ENCODE measurements at places on chromosomes 2 and 18.

- DNase-seq: no peak
Measured at GRCh38 chr2:112765251-112765650, 842 bp upstream of the CKAP2L start.

DNA sequence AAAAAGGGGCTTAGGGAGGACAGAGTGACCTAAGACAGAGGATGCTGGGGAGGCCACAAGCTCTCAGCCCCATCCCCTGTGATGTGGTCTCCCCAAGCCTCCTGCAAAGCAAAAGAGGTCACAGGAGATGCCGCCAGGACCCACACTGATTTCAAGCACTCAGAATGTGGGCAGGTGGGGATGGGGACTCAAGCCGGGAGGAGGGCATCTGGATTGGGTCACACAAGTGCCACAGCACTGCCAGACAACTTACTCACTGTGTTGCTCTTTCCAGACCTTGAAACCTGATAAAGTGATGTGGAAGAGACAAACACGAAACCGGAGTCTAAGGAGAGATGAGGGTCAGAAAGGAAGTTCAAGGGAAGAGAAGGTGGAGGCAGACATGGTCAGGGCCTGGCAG, 95.7 kb downstream of the TTC32 start:
- DNase-seq: no peak

DNA sequence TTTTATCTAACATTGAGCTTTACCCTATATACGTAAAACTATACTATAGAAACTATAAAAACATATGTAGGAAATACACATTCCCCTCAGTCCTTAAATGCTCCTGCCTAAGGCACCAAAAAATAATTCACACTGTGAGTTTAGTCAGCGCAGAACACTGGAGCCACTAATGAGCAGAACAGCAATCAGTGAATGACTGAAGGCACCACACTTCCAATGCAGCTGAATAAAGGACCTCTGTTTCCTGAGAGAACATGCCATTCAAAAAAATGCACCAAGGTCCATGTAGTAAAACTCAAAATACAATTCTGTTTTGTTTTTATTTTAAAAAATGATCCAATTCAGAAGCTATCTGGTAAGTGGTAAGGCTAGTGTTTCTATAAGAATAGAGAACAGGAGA, 1280.6 kb upstream of the NRXN1 start:
- no peak for DNase-seq

DNA sequence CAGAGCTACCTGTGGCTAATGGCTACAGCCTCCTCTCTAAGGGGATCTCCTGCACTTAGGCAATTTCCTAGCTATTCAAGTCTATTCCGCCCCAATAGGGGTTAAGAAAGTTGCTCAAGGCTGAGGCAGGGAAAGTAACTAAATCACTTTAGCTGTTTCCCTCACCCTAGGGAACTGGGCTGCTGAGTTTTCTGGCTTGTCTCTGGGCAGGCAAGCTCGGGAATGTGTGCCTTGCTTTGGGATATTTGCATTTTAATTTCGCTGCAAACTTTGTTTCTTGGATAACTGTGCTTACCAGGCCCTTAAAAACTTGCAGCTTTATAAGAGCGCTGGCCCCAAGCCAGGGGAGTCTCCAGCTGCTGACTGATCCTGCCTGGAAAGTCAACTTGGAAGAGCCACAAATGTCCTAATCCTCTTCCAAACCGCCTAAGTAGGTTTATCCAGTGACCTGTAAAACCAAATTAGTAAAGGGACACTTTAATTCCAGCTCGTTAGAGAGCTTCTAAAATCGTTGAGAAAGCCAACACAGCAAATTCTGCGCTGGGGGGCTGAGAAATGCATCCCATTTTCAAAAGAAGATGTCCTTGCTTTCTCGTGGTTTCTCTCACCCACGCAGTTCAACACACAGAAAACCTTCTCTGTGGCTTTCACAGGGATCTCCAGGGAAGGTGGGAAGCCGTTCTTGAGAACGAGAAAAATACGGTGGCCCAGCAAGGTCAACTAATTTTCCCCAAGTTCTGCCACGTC, 59.5 kb upstream of the SP3 start:
- DNase-seq: peak; percentile 86

DNA sequence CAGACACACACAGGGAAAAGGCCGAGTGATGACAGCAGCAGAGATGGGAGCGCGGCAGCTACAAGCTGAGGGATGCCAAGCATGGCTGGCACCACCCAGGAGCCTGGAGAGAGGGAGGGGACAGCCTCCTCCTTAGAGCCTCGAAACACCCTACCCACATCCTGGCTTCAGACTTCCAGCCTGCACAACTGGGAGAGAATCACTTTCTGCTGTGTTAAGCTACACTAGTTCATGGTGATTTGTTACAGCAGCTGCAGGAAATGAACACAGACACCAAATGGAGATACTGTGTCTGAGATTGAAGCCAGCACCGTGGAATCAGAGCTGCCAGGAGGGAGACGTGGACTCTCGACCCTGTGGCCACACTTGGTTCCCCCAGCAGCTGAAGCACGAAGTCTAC, 27.5 kb upstream of the FOSL2 start:
- no peak for DNase-seq

GRCh38 chr18:1663879-1664705, 759.4 kb downstream of the ADCYAP1 start:
- peak; percentile 22 for DNase-seq

DNA sequence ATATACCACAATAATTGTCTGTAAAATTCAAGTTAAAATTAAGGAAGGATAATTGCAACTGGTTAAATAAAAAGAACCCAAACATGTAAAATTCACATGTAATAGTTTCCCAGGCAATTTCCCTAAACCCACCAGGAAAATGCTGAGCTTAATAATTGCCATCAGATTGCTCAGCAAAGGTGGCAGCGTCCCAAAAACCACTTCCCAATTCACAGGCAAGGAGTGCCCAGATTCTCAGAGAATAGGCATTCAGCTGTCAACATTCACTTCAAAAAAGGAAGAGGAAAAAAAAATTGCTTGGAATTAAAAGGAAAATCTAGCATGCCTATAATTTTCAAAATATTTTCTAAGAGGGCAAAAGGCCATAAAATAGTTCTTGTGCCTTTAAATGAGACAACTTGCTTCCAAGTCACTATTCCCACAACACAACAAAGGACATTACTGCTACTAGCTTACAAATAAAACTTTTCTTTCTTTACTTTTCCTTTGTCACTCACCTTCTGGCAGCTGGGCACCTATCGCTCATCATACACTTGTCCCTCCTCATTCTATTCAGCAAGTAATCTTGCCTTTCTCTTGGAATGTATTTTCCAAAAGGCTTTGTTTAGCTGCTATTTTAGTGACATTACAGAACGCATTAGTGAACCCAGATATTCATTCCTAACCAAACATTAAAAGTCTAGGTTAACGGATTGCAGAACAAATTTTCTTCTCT, 15.2 kb downstream of the SRBD1 start:
- DNase-seq: peak; percentile 95

GRCh38 chr2:99261242-99261641, 5.8 kb upstream of the LYG2 start:
- DNase-seq: no peak

DNA sequence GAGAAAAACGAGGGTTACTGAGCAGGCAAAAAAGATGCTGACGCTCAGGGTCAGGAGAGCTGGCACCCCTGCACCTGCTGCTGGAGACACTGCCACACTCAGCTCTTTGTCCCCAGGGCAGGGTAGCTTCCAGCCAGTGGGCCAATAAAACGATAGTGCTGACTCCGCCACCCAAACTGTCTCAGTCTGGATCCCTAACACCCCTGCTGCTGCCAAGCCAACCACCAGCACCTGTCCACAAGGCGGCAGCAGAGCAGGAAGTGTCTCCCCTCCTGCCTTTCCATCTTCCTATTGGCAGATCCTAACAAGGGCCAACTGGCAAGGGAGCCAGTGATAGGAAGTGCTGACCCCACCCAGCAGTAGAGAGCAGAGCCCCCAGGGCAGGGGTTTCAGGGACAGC, 531.5 kb upstream of the SALL3 start:
- no peak for DNase-seq

DNA sequence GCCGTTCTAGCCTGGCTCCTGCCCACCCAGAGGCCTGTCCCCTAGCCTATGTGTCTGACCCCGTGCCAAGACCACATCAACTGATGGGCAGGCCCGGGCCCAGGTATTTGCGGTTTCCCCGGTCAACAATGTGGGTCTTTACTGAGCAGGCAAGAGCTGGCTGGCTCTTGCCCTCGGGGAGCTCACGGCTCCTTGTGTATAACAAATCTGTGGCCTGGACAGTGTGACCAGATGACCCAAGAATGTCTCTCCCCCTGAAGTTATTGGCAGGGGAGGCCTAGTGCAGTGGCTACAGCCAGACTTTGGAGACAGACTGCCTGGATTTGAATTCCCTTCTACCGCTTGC, 179.6 kb downstream of the KLHL29 start:
- DNase-seq: peak; percentile 69

DNA sequence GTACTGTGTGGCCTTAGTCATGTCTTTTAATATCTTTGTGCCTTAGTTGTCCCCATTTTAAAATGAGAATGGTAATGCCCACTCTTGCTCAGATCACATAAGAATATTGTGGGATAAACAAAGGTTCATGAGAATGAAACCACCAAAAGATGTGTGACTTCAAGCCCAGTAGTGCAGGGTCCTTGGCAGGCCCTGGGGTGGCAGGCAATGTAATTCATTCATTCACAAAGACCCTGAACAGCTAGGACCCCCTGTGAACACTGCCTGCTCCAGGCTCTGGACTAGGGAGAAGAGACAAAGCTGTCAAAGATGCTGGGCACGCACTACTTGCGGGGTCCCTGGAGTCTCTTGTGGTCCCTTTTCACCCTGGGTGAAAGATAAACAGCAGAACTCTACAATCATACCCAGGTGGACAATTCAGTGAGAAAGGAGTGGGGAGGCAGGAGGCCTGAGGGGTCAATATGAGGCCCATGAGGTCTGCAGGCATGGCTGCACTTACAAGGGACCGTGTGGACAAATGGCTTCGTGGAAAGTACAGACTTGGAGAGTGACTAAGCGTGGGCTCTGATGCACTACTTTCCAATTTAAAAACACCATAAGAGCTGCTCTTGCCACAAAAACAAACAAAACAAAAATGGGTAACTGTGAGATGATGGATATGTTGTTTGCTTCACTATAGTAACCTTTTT, 136.1 kb downstream of the SMAD7 start:
- no peak for DNase-seq

DNA sequence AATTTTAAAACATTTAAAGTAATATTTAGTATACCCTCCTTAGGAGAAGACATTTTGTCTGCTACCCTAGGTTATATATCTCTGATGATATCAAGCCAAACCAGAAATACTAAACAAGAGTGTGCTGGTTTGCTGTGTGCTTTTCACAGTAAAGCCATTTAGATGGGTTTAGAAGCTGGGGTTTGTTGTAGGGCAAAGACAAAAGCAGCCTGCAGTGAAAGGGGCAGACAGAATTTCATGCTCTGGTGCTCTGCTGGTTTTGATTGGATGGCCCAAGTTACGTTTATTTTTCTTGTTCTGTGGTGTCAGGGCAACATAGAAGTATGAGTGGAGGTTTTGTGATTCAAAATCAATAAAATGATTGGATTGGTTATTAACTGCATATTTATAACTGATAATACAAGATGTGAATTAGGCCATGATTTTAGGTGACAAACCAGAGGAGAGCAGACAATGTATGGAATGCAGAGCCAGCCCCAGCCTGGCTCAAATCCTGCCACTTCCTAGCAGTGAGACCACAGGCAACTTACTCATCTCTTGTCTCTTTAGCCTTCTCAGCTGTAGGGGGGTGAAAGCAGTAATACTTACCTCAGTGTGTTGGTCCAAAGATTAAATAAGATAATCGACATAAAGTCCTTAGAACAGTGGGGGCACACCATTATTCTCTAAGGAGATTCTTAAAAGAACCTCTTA, 30.9 kb upstream of the IER3IP1 start:
- peak; percentile 5 for DNase-seq

DNA sequence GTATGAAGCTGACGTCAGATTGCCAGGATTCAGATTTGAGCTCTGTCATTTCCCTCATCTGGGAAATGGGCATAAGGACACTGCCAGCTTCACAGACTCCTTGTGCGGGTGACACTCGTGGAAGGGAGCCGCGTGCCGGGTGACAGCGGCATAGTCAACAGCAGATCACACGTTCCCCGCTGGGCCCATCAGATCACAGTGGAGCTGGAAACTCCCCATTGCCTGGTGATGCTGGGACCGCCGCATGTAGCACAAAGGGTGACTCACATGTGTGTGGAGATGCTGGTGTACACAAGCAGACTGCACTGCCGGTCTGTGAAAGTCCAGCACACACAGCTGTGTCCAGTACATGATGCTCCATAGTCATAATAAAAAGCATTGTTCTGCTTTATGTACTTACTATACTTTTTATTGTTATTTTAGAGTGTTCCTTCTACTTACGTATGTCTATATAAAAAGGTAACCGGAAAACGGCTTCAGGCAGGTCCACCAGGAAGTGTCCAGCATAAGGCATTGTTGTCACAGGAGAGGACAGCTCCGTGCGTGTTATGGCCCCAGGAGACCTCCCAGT, 31.8 kb downstream of the SALL3 start:
- no peak for DNase-seq

DNA sequence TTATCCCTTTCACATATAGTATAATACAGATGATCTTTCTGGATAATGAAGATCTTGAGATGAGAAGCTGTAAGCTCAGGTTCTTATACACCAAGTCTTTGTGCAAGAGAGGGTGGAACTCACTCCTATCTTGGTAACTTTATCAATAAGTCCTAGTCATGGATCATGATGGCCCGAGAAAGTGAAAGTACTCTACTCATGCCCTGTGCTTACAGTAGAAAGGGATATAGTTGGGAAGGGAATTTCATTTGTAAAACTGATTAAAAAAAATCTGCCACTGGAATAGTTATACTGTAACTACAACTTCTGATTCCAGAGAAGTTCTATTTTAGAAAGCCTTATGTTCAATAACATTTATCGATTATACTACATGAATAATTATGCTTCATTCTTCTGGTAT, 51.8 kb downstream of the MYO3B start:
- DNase-seq: no peak
